ENCODE measurements at places on chromosomes 1 and 21.

GRCh38 chr1:238281418-238281817 is 390.7 kb upstream of the ZP4 start:
- DNase-seq: no peak

- peak; percentile 30 for DNase-seq
Measured at GRCh38 chr1:205325334-205325884, 3.9 kb upstream of the NUAK2 start.

- DNase-seq: no peak
Measured at GRCh38 chr1:98398649-98399048, 262.9 kb upstream of the SNX7 start.

- no peak for DNase-seq
Measured at GRCh38 chr1:155481741-155482241, 80.8 kb downstream of the ASH1L start.

GRCh38 chr1:55572878-55573734 is 357.9 kb upstream of the USP24 start:
- DNase-seq: no peak

DNA sequence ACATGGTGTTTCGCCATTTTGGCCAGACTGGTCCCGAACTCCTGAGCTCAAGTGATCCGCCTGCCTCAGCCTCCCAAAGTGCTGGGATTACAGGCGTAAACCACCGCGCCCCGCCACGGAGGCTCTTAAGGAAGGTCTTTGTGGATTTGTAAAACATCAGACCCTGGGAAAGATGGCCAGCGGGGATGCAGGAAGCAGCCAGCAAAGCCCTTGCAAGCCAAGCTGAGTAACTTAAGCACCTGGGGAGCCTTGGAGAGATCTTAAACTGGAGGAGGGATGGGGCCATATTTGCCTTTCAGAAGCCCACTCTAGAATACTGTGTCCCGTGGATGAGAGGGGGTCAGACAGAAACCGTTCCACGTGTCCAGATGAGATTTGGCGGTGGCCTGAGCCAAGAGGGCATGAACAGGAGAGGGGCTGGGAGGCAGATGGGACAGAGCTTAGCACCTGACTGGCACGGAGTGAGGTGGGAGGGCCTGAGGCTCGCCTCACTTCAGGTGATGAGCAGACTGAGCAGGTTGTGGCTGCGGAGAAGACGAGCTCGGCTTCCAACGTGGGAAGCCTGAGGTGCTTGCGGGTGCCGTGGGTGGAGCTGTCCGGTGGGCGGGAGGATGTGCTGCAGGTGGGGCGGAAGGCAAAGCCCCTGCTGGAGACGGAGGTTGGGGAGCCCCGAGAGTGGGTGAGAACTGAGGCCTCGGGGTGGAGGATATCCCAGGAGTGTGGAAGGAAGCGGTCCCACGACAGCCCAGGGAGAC is 11.7 kb downstream of the C1orf216 start:
- peak; percentile 16 for DNase-seq
